Left hindlimb (tissue), 1 donor: ENCODE measurements at places on chromosomes 16 and 17.

GRCh38 chr16:64638766-64639165 lies 483.1 kb downstream of the CDH11 start:
- no peak for DNase-seq

- no peak for DNase-seq
Measured at GRCh38 chr17:56083475-56083874, 69.8 kb upstream of the ANKFN1 start.

GRCh38 chr16:21162661-21163151 lies 4.2 kb downstream of the LDAF1 start:
- DNase-seq = no peak

GRCh38 chr16:62597875-62598274 lies 561.6 kb upstream of the CDH8 start:
- DNase-seq = no peak
